HT-29 (cell line): ENCODE measurements at places on chromosomes 3 and 15. TPM values are rescaled to one million over a fixed set of nuclear protein-coding genes. Genes with fewer than 3 reads are reported as not detected.

Gene FOXL2
- total RNA-seq = not detected in 2 replicates

Gene SLC24A5
- not detected in 2 replicates for total RNA-seq

Gene TMIE
- total RNA-seq = 0.16 and 0.18 TPM in 2 replicates

Gene MKRN2
- 10.8 and 13.5 TPM in 2 replicates for total RNA-seq

Gene SPCS1
- total RNA-seq = 78.3 and 85.7 TPM in 2 replicates

Gene TOPBP1
- total RNA-seq = 28.2 and 33.7 TPM in 2 replicates

Gene DUOXA1
- total RNA-seq = 0.23 and 0.26 TPM in 2 replicates

Gene CIB2
- 0.44 and 0.74 TPM in 2 replicates for total RNA-seq

Gene SPSB4
- total RNA-seq = not detected in 2 replicates

Gene ZPLD1
- not detected in 2 replicates for total RNA-seq

DNA sequence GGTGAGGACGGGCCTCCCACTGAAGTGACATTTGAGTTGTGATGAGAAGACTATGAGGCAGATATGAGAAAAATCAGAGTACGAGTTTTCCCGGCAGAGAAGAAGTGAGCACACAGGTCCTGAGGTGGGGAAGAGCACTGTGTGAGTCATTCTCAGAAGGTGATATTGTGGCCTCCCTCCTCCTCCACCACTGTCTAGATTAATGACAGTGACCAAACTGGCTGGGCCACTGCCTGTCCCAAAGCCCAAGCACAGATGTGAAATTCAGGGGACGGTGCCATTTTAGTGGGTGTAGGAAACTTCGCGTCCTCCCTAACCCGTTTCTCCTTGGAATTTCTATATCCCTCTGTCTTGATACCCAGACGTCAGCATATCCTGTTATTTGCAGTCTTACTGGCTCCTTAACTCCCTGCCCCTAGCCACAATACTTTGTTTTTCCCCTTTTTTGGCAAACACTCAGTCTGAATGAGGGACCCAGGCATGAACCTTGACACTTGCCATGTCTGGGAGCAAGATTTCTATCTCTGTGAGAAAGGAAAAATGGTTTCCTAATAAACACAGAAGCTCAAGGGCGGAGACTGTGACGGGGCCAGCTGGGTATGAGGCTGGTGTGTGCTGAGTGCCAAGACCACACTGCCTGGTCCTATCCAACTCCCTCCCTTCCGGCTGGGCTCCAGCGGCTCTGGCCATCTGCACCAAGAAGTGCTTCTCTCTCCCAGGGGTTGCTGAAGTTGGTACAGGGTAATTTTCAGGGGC is 15.2 kb downstream of the PRICKLE2 start:
- DNase-seq = peak; percentile 56

GRCh38 chr3:25648107-25648535 is 16.6 kb downstream of the TOP2B start:
- peak; percentile 81 for DNase-seq

DNA sequence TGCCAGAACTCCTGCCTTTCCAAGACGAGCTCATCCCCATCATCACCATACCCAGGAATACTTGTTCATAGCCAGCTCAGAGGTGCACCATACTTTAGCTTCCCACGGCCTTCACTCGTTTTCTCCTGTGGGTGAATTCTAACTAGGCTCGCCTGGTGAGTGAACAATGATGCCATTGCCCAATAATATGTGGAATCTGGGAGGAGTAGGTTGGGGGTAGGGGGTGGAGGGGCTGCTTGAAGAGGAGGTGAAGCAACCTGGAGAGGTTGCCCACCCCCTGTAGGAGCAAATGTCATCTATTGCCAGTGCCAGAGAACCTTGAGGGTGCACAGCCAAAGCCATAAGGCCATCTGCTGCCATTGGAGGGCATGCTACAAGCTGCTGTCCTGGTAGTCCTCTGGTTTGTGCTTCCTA is 592 bp upstream of the ZNF445 start:
- DNase-seq = no peak

GRCh38 chr15:64717735-64718495 is 57.5 kb downstream of the RBPMS2 start:
- no peak for DNase-seq

GRCh38 chr3:188956839-188957489 is 214.8 kb upstream of the TPRG1 start:
- peak; percentile 69 for DNase-seq

DNA sequence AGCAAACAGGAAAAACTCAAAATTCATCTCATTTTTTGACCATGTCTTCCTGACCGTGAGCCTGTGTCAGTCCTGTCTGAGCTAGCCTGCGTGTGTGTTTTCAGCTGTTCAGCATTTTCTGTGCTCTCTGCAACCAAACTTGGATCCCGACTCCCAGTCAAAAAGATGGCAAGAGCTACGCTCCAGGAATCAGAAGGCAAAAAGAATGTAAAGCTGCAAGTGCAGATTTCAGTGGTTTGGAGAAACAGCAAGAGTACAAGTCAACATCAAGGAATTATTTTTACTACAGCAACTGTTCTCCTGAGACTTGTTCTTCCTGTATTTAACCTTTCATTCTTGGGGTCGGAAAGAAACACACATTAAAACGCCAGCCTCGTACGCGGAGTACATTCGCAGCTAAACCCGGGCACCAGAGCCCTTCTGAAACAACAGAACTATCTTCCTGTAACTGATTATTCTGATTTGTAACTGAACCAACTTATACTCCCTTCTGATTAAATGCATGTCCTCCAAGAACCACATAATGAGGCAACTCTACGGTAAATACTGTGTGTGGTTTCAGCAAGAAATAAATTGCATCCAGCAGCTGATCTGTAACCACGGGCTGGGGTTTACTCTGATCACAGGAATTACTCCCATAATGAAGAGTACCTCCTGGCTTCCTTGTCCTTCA is 107.4 kb downstream of the LRIG1 start:
- DNase-seq = no peak

GRCh38 chr3:72487078-72487765 is 361.0 kb downstream of the SHQ1 start:
- DNase-seq = peak; percentile 26

GRCh38 chr15:96796841-96797240 is 466.3 kb downstream of the NR2F2 start:
- no peak for DNase-seq

DNA sequence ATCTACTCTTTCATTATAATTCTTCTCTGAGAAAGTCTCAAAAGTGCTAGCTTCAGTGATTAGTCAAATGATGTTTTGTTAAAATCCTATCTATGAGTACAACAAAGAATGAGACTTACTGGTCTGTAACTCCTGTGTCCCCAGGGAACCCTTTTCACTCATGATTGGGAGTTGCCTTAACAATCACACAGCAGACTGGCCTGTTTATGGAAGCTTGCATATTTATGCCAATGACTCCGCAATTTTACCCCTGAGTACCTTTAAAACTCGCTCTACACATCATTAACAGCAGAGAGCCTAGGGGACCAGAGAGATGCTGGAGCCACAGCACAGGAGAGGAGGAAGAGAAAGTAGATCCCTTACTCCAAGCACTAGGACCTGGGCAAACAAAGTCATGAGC is 628.1 kb downstream of the IGSF11 start:
- no peak for DNase-seq

- peak; percentile 2 for DNase-seq
These were observed 112.6 kb upstream of the KBTBD8 start for GRCh38 chr3:66885326-66886000.

GRCh38 chr3:122533480-122533879 is 18.7 kb upstream of the KPNA1 start:
- DNase-seq = no peak

- DNase-seq = no peak
These were observed 51.8 kb downstream of the KLHL6 start for GRCh38 chr3:183503746-183504145.

- no peak for DNase-seq
These were observed 150.2 kb downstream of the GSK3B start for GRCh38 chr3:119944091-119944490.
